ENCODE measurements at places on chromosomes 3 and 15.

GRCh38 chr15:58064082-58064979 lies 1.2 kb downstream of the ALDH1A2 start:
- DNase-seq = no peak

DNA sequence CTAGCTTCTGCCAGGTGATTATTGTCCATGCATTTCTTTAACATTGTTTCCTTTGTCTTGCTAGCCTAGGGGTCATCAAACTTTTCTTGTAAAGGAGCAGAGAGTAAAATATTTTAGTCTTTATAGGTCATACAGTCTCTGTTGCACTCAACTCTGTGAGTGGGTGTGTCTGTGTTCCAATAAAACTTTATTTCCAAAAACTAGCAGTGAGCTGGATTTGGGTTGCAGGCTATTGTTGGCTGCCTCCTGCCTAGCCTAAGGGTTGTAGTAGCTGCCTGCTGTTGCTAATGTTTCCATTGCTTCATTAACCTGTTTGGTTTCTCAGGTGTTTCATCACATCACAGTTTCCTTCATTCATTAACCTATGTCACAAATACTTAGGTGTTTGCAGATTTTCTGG lies 64.0 kb upstream of the DCP1A start:
- DNase-seq = no peak

GRCh38 chr3:16433701-16434151 lies 79.8 kb downstream of the RFTN1 start:
- DNase-seq = no peak

DNA sequence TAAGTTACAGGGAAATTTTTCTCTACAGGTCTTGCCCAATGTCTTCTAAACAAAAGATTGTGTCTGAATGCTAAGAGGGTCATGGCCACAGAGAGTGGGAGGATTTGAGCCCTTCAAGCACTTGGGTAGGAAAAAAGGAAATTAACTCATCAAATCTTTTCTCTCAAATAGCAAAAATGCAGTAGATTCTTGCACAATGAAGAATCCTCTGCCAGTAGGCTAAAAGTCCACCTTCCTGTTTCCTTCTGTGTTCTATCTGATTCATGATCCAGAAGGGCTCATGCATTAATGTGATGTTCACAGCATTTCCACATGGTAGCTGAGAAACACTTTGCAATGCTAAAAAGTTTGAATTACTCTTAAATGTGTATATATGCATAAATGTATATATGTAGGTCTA lies 177.1 kb downstream of the CD47 start:
- DNase-seq = no peak

DNA sequence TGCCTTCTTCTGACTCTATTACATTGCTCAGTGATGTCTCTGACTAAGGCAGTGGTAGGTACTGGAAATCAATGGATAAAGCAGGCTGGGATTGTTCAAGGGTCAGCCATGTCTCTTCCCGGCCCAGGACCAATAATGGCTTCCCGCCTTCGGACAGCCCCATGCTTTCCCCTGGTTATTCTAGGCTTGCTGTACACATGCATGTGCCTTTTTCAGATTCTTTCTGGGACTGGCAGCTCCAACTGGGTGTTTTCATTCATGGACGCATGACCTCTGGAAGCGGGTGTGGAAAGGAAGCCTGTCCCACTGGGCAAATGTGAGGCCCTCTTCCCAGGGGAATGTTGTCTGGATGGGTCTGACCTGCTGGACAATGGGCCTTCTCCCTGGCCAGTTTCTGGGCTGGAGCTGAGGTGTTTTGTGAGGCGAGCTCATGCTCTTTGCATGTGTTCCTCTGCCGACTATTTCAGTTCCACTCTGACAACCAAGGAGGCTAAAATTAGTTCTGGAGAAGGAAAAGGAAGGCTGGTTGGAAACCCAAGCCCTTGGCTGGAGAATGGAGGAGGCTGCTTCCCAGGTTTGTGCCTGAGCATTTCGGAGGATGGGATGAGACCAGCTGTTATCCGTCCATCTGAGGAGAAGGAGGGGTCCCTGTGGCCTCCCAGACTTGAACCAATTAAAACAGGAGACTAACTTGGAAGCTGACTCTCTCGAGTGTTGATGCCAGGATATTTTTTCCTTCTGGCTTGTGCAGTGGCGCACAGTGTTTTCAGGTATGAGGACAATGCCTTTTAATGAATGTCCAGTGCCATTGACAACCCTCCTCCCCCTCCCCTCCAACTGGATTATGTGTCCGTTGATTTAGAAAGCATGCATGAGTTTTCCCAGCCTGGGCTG lies 6.9 kb downstream of the ACVR2B start:
- no peak for DNase-seq

- no peak for DNase-seq
These were observed 24.1 kb upstream of the VEPH1 start for GRCh38 chr3:157527131-157527881.

DNA sequence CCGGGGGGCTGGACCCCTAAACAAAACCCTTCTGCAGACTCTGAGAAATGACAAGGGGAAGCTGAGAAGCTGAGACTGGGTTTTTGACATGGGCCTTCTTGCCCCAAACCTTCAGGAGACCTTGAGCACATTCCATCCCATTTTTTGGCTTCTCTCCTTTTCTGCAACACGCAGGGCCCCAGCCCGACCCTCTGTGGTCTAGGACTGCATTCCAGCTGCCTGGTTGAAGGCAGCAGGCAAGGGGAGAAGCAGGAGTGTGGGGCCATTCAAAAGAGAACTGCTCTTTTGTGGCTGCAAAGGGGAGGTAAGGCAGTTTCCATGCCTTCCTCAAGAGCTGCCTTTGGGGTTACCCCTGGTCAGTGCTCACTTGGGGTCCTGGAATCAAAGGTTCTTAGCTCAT lies 263.0 kb downstream of the TLE3 start:
- no peak for DNase-seq

DNA sequence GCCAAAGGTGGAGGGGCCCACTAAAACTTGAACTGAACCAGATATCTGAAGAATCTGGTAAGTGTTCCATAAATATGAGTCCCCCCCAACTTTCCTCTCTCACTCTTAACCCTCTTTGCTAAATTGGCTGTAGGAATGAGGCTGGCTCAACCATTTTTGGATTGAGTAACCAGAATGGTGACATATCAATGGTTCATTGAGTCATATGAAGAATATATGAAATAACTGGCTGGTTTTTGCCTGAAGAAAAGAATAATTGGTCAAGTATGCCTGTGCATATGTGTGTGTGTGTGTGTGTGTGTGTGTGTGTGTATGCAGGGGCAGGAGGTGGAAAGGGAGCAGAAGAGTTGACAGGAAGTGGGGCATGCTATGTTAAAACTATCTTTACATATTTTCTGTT lies 472.9 kb upstream of the THBS1 start:
- DNase-seq = no peak

GRCh38 chr15:46177219-46177618 lies 542.4 kb downstream of the SQOR start:
- no peak for DNase-seq

GRCh38 chr3:148828136-148828690 lies 602 bp downstream of the CPB1 start:
- no peak for DNase-seq

DNA sequence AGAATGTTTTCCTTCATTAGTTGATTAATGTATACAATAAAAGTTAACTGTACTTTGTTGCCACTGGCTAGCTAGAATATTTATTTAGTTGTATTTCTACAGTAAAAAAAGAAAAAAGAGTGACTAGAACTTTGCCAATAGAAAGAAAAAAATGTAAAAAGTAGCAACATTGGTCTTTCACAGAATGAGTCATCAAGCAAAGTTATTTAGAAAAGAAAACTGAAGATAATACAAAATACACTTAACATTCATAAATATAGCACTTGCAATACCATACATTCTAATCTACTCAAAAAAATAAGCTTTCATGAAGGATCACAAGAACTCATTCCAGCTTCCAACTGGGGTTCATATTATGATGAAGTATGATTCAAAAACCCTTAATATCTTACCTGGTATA lies 83.4 kb downstream of the AQR start:
- DNase-seq = no peak

DNA sequence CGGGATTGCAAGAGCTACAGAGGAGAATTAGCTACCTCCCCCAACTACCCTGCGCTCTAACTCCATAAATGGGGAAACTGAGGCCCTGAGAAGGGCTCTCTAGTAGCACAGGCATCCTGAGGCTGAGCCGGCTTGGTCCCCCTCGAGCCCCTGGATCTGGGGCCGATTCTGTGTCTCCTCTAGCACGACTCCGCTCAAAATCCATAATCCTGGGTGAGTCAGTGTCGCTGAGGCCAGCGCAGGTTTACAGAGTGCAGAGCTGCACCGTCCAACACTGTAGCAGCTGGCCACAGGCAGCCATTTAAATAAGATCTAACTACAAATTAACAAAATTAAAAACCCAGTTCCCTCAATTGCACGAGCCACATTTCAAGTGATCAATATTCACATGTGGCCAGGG lies 10.8 kb downstream of the GATA2 start:
- DNase-seq = no peak

DNA sequence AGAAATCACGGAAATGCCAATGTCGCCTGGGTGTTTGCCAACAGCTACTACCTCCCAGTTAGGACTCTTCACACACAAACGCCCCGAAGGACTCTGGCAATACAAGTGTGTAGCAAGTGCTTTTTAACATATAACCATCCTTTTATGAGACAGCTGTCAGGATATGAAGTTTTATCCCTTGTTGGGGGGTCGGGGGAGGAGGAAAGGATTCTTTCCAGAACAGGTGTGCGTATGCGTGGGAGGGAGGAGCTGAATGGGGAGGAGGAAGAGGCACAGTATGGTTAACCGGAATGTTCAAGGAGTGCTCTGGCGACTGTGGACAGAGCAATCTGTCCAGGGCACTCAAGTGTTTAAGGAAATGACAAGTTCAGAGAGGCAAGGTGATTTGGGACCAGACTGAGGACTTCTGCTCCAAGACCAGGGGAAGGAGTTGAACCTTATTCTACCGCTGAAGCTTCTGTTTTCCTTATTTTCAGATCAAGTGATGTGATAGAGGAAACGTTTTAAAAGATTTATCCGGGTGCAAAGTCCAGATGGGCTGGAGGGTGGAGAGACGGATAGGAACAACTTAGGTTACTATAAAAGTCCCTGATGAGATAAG lies 1.3 kb downstream of the TSPAN3 start:
- no peak for DNase-seq

GRCh38 chr3:150090877-150091276 lies 120.2 kb upstream of the PFN2 start:
- DNase-seq = no peak

DNA sequence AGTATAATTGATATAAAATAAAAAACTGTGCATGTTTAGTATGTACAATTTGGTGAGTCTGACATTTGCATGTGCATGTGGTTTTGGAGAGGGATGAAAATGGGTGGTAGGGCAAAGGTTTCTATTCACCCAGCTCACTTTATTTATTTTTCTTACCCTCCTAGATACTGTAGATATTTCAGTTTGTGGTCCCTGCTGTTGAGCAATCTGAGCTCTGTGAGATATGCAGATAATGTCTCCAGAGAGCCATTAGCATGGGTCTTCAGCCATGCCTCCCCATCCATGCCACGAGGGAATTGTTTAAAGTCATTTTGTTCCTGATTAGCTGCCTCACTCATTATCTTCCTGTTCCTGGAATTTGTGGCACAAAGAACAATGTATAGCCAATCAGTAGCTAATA lies 44.4 kb upstream of the B3GALNT1 start:
- DNase-seq = no peak

- DNase-seq = no peak
These were observed 183.4 kb upstream of the THRB start for GRCh38 chr3:24678021-24678420.

DNA sequence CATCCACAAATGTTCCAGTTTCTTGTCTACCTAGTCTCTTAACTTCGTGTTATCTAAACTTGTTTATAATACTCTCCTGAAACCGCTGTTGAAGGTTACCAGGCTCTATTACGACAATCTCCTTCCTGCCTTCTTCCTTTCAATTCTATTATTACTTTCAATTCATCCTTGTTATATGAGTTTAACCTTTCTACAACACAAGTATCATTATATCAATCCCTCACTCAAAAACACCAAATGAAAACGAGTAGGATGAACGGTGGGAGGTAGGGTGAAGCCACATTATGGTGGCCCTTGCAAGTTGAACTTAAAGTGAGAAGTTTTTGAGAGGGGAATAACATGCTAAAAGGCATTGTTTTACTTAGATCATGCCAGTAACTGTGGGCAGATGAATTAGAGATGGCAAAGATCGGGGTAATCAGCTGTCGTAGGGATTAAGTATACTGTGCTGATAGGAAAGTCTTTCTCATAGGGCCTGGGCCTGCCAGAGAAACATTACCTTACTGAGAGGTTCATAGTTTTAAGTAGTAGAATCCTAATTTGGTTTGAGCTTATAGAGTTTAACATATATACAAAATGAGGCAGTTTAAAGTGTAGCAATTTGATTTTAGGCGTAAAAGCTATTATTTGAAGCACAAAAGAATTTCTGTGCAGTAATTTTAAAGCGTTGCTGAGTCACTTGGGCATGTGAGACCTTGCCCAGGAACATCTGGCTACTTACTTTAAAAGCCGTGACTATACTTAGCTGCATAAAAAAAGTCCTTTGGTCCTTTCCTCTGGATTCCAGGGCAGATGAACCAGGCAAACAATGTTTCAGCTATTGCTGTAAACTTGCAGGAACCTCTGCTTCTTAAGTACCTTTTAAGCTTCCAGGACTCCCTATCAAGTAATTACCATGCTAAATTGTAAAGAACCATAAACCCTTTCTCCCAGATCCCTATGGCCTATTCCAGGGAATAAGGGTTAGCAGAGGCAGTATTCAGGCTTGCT lies 3.3 kb upstream of the CEP97 start:
- DNase-seq = no peak

- no peak for DNase-seq
These were observed 164.0 kb downstream of the CHST2 start for GRCh38 chr3:143283432-143284128.

DNA sequence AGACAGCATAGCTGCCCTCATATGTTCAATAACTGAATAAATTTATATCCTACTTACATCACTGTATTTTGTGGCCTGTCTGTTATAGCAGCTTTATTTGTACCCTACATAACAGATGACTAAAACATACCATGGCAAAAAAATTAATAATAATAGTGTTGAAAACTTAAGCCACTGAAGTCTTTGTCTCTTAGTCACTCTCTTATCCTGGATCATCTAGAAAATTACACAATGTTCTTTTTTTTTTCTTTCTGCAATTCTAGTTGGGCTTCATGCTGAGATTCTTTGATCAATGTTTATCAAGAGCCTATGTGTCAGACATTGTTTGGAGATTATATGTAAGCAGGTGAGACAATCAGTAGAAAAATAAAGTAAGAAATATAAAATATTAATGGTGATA lies 519.3 kb upstream of the ARPP21 start:
- DNase-seq = no peak

GRCh38 chr15:73952913-73953750 lies 26.9 kb downstream of the LOXL1 start:
- no peak for DNase-seq

DNA sequence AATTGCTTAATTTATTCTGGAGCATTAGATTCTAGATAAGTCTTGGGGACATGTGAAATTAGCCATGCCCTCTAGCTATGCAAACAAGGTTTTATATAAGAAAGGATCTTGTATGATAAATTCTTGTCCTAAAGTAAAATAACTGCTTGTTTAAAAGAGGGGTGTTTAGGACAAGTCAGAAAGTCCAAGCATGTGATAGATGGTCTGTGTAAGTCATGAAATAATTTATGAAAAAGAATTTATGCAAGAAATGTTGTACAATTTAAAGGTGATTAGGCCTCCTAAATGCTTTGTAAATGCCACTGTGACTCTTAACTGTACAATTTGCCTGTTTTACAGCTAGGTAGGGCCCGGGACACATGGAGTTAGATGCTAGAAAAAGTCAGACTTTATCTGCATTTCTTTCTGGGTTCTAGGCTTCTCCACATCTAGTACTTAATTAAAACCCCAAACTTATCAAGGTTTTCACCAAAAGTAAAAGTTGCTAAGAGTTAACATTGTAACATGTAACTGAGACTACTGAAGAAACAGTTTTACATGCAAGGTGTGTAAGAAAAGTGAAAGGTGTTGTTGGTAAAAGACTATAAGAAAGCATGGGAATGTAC lies 13.2 kb downstream of the LINS1 start:
- no peak for DNase-seq

All from activated T-helper 1 cell treated with anti-CD3 and anti-CD28 coated beads, Interleukin-2, amount 50 U/mL, for 16 hours (primary cell).